ENCODE measurements at places on chromosomes 16 and 17.

DNA sequence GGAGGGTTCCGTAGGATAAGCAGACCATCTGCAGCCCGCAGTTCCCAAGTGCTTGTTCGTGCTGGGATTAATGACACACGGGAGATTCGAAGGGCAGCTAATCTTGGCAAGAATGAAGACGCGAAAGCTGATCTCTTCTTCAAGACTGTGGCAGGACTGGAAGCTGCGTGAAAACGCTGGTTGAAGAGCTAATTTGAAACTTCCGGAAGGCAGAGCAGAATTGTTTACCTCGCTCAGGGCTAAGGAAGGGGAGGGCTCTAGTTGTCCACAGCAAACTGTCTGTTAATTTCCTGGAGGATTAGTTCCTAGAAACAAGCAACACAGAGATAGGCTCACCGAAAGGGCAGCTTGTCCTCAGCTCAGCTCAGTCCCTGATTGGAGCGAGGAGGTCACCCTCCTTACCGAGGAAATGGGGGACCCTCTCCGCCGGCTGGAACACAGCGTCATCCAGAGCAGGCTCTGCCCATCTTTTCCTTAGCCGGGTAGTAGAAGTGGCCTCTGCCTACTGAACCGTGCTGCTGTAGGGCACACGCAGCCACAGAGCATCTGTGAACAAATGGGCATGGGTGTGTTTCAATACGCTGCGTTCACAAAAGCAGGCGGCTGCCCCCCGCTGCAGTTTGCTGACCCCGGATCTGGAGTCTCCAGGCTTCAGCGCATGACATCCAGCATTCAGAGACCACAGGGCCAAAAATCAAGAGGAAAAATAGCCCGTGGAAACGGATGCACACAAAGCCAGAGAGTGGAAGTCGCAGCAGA, 16.7 kb upstream of the BAIAP2 start:
- no peak for DNase-seq

DNA sequence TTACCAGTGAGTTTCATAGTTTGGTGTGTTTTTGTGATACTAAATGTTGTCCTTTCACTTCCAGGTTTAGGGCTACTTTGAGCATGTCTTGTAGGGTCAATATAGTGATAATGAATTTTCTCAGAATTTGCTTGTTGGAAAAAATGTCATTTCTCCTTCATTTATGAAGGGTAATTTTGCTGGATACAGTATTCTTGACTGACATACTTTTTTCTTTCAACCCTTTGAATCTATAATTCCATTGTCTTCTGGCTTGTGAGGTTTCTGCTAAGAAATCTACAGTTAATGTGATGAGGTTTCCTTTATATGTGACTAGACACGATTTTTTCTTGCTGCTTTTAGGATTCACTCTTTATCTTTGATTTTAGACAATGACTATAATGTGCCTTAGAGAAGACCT, 219.3 kb downstream of the BCAS3 start:
- no peak for DNase-seq

DNA sequence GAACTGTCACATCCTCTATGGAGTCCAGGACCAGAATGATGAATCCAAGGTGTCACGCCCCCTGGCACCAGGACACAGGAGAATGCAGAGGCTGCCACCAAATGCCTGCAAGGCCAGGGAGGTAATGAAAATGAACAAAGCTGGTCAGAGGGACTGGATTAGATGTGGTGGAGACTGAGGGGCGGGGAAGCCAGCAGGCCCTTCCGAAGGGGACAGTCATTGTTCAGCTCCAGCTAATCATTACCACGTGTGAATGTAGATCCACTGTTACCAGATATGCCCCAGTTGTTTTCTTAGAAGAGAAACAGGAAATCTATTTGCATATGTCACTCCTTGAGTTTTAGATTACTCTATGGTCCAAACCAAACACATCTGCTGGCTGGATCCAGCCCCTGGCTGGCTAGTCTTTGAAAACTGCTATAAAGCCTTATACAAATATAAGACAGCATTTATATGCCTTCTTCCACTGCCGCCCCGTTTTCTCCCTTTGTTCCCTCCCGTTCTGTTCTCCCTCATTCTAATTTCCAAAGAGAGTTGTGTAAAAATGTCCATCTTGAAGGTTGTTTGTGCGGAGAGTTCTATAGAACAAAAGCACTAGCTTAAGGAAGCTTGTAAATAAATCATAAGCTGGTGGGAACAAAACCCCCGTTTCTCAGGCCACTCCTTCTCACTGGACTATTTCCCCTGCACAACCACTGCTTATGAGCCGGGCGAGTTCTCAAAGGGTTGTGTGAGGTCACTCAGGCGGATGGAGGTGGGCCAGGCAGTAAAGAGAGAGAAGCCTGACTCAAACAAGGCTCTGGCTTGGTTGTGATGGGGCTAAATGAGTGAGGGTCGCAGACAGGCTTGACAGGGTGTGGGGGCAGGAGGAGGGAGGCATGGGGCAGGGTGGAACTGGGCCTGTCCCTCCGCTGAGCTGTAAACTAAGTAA, 14.2 kb downstream of the CRYM start:
- no peak for DNase-seq

GRCh38 chr17:42547698-42548069, 5.0 kb upstream of the HSD17B1 start:
- DNase-seq = no peak

DNA sequence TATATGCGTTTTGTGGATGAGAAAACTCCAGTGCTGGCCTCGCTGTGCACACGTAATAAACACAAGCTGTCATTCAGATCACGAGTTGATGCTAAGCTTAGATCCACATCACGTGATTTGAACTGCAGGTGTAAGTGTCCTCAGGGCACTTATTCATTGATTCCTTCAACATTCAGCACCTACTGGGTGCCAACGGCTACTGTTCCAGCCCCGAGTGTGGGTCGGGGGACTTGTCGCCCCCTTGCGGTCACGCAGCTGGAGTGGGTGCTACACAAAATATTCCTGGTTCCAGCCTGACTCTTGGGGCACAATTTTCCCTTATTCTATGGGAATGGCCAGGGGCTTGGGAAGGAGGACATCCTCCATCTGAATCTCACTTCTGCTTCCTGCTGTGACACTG, 29.9 kb upstream of the GINS2 start:
- DNase-seq = no peak

DNA sequence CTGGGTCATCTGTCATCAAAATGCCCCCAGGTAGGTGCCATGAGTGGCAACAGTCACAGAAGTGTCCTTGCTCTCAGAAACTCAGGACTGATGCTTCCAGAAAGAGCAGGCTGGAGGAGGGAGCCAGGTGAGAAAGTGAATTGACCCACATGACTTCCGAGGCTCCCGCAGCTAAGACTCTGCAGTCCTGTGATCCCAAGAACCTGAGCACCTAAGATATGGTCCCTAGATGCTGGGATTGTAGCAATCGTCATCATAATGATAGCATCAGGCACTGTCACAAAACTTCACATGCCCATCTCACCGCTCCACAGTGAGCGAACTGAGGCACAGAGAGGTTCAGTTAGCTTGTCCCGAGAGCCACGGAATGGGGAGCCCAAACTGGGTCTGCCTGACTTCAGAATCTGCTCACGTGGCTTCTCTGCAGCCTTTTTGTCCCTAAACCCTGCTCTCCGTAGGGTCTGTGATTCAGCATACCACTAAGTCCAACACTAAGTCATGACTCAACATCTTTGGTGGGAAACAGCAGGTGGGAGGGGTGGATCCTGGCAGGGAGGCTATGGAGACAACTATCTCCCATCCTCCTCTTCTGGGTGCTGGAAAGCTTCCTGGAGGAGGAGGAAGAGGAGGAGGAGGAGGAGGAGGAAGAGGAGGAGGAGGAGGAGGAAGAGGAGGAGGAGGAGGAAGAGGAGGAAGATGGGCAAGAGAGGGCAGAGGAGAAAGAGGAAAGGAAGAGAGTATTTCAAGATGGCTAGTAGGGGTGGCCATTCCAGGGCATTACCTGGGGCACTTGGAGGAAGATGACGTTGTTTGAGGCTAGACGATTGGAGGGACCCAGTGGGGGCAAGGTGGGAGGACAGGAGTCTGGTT, 55.5 kb upstream of the DLX4 start:
- no peak for DNase-seq

GRCh38 chr17:44785921-44786320, 27.1 kb downstream of the ADAM11 start:
- DNase-seq = no peak

DNA sequence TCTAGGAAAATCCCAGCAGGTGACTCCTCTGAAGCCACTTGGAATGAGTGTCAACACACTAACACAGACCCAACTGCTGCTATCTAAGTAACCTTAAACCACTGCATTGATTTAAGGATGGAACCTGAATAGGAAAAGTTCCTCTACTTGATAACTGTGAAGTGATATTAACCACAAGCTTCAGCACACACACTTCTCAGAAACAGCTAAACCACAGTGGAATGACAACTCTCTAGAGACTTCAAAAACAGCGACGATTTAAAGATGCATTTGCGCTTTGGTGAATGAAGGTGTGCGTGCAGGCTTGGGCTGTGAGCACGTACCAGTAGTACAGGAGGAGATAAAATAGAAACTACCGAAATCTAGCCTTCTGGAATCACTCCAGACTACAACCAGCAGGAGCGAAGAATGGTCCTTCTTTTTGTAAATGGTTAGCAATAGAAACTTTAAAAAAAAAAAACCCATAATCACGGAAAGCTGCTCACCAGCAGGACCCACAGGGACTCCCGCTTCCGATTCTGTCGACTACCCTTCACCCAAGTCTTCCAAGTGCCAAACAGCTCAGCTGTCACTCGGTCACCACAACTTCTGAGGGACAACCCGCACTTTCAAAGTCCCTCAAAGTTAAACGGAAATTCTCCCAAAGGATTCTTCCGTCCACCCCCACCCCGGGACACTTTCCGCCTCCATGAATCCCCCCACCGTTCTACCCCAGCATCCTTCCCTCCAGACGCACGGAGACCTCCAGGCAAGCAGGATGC, 137.7 kb upstream of the CORO6 start:
- no peak for DNase-seq

- DNase-seq = no peak
These were observed 6.6 kb upstream of the GLIS2 start for GRCh38 chr16:4309102-4309832.

- DNase-seq = no peak
These were observed 8.4 kb downstream of the SRCIN1 start for GRCh38 chr17:38597375-38597774.

DNA sequence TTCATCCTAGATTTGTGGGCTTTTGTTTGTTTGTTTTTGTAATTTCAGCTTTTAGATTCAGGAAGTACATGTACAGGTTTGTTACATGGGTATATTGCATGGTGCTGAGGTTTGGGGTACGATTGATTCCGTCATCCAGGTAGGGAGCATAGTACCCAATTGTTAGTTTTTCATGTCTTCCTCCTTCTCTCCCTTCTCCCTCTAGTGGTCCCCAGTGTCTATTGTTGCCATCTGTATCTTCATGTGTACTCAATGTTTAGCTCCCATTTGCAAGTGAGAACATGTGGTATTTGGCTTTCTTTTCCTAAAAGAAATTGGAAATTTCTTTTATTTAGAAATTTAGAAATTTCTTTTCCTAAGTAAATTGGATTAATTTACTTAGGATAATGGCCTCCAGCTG, 37.1 kb upstream of the BCAS3 start:
- DNase-seq = no peak

- no peak for DNase-seq
These were observed 40.1 kb downstream of the ZNF276 start for GRCh38 chr16:89761304-89761922.

DNA sequence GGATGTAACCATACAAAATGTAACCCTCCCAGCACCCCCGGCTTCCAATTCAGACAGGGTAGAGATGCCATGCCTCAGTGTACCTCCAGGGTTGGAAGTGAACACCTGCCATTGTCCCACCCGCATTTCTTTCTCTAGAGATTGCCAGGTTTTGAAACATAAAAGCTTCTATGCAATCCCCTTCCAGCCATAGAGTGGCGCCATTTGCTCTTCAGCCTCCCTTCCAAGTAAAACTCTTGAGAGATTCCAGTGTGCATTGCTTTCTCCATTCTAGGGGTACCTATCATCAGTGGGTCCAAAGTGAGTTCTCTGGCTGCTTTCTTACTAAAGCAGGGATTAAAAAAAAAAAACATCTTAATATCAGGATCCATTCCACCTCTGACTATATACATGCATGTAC, 133.1 kb upstream of the RPL38 start:
- DNase-seq = no peak

- DNase-seq = no peak
These were observed 60.5 kb downstream of the CMIP start for GRCh38 chr16:81505011-81505661.

DNA sequence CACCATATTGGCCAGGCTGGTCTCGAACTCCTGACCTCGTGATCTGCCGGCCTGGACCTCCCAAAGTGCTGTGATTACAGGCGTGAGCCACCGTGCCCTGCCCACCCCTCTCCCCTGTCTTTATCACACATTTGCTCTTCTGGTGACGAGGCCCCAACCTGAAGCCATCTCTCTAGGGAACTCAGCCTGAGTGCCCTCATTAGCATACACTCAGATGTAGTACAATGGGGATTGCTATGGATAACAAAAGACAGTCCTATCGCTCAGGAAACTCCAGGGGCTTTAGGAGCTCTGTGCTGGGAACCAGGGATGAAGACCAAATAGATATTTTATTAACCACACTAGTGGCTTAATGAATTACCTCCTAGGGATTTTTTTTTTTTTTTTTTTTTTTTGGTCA, 100.7 kb downstream of the MARF1 start:
- no peak for DNase-seq

DNA sequence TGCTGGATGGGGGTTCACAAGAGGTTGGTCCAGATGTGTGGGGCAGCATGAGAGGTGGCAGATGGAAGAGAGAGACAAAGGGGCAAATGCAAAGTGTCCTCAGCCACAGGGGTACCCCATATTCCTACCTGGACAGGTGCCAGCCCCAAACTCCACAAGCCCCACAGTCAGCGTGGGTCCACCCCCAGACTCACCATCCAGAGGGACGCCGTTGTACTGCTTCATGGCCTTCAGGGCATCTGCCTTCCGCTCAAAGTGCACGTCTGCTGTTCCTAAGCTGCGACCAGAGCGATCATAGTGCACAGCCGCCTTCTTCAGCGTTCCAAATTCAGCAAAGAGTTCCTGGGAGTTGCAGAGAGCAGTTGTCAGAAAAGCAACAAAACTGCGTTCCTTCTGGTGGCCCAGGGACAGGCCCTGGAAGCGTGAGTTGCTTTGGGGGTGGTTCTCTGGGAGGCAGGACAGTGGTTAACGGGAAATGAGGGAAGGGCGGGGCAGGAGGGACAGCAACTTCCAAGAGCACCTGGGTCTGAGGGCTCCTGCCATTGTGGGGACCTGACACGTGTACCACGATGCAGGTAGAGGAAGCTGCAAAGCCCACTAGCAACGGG, 2.3 kb downstream of the ALYREF start:
- DNase-seq = no peak

DNA sequence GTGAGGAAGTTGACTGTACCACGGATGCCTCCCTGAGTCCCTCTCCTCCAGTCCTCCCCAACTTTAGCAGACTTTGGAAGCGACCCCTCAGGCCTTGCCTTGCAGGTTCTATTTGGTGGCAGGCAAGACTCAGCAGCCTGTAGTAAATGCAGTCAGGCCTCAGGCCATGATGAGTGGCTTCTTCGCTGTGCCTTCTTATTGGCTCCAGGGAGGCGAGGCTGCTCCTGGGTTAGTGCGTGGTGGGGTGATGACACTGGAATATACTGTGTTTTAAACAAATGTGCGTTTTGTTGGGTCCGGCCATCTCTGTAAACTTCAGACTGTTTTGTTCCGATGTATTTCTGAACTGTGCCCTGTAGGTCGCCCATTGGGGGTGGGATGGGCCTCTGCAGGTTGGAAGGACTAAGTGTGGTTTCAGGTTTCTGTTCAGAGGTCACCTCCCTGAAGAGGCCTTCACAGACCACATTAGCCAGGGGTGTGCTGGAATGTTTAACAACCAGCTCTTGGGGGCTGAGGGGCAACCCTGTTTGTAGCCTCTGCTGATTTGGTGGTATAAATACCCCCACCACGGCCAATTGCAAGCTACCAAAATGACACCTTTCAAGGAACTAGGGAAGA, 62.5 kb downstream of the CYLD start:
- DNase-seq = no peak
